Activated CD8-positive, alpha-beta memory T cell treated with anti-CD3 and anti-CD28 coated beads for 1 hour (primary cell): ENCODE measurements at places on chromosomes 13 and 19.

DNA sequence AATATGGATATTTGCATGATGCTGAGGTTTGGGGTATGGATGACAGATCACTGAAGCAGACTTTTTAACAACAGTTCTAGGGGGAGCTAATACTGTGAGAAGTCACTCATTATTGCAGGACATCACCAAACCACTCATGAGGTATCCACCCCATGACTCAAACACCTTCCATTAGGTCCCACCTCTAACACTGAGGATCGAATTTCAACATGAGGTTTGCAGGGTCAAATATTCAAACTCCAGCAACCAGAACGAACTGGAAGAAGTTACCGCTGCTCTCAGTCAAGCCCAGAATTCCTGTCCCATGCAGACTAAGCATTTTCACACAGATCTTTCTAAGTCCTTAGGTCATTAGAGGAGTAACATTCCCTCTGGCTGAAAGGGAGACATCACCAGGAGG is 758.9 kb downstream of the UQCRFS1 start:
- DNase-seq, result no peak

GRCh38 chr19:3062165-3063105 is at the start of gene TLE5:
TSS of gene TLE5 (minus strand) at chr19:3062495. CDS start at chr19:3062200, 295 bp downstream.
- DNase-seq, result peak; percentile 65

GRCh38 chr13:30173303-30173610 is 134.1 kb downstream of the KATNAL1 start:
- no peak for DNase-seq

- DNase-seq, result no peak
These were observed 136.6 kb upstream of the FRY start for GRCh38 chr13:31894931-31895330.

- DNase-seq, result no peak
These were observed 96.9 kb upstream of the OXGR1 start for GRCh38 chr13:97091196-97091595.

- no peak for DNase-seq
These were observed 577.3 kb downstream of the LMO7 start for GRCh38 chr13:76213423-76213904.

DNA sequence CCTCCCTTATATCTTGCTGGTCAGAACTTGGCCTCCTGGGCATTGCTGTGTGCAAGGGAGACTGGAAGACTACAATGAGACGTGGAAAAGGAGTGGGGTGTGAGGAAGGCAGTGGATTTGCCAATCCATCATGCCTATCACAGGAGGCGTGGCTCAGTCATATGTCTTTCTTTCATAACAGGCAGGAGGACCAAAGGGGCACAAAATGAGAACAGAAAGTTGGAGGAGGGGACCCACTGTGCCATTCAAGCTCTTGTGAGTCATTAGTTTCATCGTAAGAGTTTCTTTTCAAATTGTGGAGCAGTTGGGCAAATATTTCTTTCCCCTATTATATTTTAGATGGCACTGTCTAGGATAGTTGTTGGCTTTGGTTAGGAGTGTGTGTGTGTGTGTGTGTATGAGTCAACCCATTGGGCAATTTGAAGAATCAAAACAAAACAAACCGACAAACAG is 471.5 kb downstream of the TSHZ3 start:
- no peak for DNase-seq

GRCh38 chr19:42191330-42191729 is 26.1 kb downstream of the DEDD2 start:
- DNase-seq, result no peak

DNA sequence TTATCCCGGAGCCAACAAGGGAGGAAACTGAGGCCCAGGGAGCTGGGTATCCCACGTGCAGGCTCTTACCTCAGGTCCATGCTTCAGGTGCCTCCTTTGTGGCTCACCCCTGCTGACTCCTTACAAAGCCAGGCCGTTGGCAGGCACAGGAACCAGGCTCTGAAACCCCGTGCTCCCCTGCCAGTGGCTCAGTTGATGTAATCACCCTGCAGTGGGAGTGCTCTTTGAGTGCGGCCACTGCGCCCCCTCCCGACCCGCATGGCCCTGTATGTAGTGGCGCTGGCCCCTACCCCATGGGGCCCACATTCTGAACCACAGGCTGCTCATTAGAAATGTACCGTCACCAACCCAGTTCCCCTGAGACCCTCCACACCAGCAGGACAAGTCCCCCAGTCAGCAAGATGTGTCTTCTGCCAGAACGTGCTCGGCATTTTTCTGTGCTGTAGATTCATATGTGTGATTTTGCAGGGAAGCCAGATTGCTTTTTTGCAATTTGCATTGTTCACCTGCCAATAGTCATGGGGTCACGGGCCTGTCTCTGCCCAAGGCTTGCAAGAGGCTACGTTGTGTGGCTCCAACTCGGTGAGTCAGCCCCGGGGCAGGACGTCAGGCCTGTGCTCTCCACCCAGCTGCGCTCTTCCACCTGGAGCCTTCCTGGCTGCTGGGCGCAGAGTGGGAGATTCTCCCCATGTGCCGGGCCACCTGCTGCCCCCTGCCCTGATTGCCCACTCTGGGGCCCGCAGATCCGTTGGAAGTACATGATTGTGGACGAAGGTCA is 60.3 kb downstream of the SMARCA4 start:
- DNase-seq, result no peak

GRCh38 chr13:42047561-42048341 is 697 bp upstream of the DGKH start:
- no peak for DNase-seq

- DNase-seq, result no peak
These were observed 1.8 kb downstream of the MBD3 start for GRCh38 chr19:1590641-1591397.
